ENCODE measurements at places on chromosomes 5 and 9.

DNA sequence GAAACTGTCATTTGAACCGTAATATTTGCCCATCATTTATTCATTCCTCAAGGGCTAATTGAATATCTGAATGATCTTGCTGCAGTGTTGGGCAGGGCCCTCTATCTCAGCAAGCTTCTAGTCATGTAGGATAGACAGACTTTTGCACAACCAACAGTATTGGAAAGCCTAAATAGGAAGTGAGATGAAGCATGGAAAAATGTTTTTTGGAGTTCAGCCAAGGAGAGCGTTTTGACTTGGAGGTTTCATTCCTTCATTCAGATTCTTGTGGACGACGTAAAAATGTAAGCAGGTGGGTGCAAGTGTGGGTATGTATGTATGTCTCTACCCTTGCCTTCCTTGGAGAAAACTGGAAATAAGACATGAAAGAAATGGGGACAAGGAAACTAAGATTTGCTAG, 15.5 kb downstream of the DAPK1 start:
- DNase-seq, result no peak

DNA sequence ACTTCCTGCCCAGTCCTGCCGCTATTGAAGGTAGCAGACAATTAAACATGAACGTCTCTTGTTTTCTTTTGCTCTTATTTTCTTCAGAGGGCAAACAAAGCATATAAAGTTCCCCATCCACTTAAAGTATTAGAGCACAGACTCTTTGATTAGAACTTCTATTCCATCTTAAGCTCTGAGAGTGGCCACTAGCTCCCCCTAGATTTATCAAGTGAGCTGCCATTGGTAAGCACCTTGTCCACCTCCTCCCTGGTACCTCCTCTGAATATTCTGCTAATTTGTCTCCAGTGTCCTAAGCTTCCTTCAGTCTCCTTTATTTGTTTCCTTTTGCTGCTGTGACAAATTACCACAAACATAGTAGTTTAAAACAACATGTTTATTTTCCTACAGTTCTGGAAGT, 264.3 kb upstream of the KCNN2 start:
- no peak for DNase-seq

GRCh38 chr5:175195698-175196656, 248.0 kb downstream of the DRD1 start:
- DNase-seq, result no peak

- DNase-seq, result no peak
Observed at GRCh38 chr9:70975821-70976220, 145.6 kb downstream of the TRPM3 start.

DNA sequence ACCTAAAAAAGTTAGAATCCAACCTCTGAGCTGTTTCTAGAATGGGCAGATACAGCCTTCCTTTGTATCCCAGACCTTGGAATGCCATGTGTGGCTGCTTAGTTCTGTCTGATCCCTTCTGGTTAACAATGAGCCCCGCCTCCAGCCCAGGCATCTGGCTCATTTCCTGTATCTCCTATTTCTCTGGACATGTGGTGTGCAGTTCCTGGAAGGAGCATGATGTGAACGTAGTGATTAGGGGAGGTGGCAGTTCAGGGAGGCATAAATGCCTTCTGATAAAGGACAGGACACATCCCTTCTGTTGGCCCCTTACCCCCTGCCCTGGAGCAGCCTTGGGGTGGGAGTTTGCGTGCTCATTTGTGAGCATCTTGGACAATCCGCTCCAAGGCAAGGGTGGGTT, 243.0 kb downstream of the ZSWIM6 start:
- peak; percentile 66 for DNase-seq

- DNase-seq, result no peak
Observed at GRCh38 chr9:30970812-30971211, 1413.6 kb upstream of the ACO1 start.

- no peak for DNase-seq
Observed at GRCh38 chr9:102506406-102506805, 488.7 kb upstream of the CYLC2 start.

Measured in GM04504 (cell line).